H1 (cell line): ENCODE measurements at places on chromosomes 2 and 18.

DNA sequence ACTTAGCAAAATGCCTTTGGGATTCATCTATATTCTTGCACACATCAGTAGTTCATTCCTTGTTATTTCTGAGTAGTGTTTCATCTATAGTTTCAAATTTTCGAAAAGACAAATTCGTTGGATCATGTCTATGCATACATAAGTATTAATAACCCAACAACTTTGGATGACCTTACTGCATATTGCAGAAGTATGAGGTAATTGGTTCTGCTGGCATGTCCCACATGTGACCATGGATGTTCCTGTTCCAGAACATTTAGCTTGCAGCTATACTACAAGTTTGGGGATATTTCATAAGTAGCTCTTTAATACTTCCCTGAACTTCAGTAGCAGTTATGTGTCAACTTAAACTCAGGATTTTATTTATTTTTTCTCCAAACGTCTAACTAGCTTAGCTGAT, 44.9 kb downstream of the APLF start:
- no peaks in the 10 kb centered on the region for H3K36me3 ChIP-seq
- H3K4me3 ChIP-seq = no peak overlapping the region
- DNase-seq = no peak
- no peaks in the 10 kb centered on the region for H3K27me3 ChIP-seq
- no peaks in the 10 kb centered on the region for H3K4me1 ChIP-seq

- H3K4me3 ChIP-seq = no peak overlapping the region
- DNase-seq = no peak
- no peak overlapping the region for H3K27ac ChIP-seq
Measured at GRCh38 chr2:123770996-123771720, 253.9 kb upstream of the CNTNAP5 start.

DNA sequence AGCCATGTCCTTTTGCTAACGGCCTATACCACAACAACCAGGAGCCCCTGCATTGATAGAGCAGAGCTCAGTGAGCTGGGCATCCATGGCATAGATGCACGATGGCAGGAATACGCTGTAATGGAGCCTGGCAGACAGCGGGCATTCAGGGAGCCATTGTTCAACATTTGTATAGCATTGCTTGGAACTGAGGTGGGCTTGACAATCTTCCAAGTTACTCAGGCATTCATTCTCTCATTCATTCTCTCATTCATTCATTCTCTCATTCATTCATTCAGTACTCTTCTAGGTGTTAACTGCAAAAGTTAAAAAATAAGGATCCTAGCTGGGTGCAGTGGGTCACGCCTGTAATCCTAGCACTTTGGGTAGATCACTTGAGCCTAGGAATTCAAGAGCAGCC, 62.7 kb downstream of the MYOM1 start:
- no peak overlapping the region for H3K4me3 ChIP-seq
- DNase-seq = no peak
- no peaks in the 10 kb centered on the region for H3K27me3 ChIP-seq

- no peaks in the 10 kb centered on the region for H3K4me1 ChIP-seq
- no peak overlapping the region for H3K4me3 ChIP-seq
- H3K27me3 ChIP-seq = no peaks in the 10 kb centered on the region
- no peaks in the 10 kb centered on the region for H3K36me3 ChIP-seq
- H3K27ac ChIP-seq = no peak overlapping the region
Measured at GRCh38 chr18:49026501-49027373, 76.0 kb upstream of the SMAD7 start.

- no peak overlapping the region for H3K27ac ChIP-seq
- no peaks in the 10 kb centered on the region; the same call in 1 of the 2 replicates for H3K4me1 ChIP-seq
- H3K4me3 ChIP-seq = no peak overlapping the region
- no peaks in the 10 kb centered on the region for H3K36me3 ChIP-seq
Measured at GRCh38 chr2:129751409-129751808, 228.1 kb upstream of the RAB6C start.

DNA sequence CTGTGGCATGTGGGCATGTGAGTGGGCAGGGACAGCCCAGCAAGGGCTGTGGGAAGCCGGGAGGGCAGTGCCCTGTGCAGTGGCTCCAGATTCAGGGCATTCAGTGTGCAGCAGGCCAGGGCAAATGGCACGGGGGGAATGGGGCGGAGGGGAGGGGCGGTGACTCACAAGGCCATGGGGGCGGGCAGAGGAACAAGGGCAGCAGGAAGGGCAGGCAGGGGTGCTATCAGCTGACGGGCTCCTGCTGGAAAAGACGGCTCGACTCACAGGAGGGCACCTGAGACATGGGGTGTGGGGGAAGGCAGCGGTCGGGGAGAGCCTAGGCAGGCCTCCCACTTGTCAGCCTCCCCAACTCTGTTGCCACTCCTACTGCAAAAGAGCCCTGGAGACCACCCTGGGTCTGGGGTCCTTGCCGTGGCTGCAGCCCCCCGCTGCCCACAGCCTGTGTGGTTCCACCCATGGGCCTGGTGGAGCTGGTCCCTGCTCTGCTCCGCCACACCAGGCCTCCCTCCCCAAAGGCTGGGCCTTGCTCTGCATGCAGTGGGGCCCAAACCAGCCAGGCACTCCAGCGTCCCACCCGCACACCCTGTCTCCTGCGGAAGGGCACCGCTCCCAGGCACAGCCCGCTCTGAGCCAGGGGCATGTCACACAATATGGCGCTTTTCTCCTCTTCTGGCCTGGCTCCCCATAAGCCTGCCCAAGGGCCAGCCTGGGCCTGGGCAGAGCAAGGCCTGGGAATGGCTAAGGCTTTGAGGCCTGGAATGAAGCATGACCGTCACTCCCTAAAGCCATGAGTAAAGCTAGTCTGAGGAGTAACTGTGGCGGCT, 25.9 kb downstream of the HS6ST1 start:
- H3K36me3 ChIP-seq = no peaks in the 10 kb centered on the region
- no peak for DNase-seq
- H3K27ac ChIP-seq = no peak overlapping the region
- peaks cover 39% of the 10 kb centered on the region for H3K4me1 ChIP-seq
- H3K4me3 ChIP-seq = no peak overlapping the region
